ENCODE measurements at places on chromosomes 13 and 19. TPM values are rescaled to one million over a fixed set of nuclear protein-coding genes. Genes with fewer than 3 reads are reported as not detected.

The SRRM5 gene
- 0.28 TPM for total RNA-seq

The TMPRSS9 gene
- total RNA-seq = not detected

The STAP2 gene
- 32.3 TPM for total RNA-seq

The DUXA gene
- not detected for total RNA-seq

The ZNF837 gene
- 5.0 TPM for total RNA-seq

The PODNL1 gene
- 3.0 TPM for total RNA-seq

The TMEM59L gene
- total RNA-seq = 5.9 TPM

The GPR108 gene
- 113 TPM for total RNA-seq

The ATP1A3 gene
- total RNA-seq = not detected

The ELSPBP1 gene
- total RNA-seq = not detected

The PSG2 gene
- total RNA-seq = not detected

The AMER2 gene
- 0.06 TPM for total RNA-seq

GRCh38 chr13:111575719-111576118 lies 255.3 kb downstream of the TEX29 start:
- no peak for DNase-seq

DNA sequence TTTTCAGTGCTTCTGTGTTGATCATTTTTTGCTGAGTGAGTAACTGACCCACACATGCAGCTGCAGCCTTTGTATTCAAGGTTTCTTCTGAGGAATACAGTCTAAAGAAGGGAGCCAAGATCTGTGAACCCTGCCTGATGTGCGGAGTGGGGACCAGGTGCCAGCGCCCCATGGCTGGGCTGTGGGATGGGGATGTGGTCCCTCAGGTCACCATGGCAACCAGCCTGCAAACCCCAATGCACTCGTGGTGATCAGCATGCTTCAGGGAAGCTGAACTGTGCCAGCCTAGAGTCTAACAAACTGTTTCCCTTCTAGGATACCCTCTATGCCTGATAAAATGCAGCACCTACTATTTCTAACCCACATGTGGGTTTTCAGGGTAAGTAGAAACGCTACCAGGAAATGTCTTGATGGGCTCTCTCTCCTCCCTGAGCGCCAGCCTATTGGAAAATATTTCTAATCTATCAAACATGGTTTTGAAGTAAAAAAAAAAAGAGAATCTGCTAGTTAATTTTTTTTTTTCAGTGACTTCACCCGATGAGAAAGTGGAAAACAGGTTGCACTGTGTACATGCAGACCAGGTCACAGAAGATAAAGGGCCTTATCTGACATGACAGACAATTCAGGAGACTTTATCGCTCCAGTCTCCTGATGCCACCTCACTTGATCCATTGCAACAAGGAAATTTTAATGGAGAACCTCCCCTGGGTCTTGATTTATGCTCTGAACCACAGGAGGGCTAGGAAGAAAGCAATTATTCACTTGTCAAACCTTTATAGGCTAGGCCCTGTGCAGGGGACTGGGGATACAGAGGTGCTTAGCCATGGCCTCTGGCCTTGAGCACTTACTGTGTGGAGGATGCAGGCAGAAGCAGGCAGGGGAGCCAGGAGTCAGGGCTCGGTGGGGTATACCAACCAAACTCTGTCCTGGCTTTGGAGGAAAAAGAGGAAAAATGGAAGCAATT lies 51.1 kb downstream of the RASL11A start:
- DNase-seq = no peak

- no peak for DNase-seq
These were observed 65.7 kb downstream of the KLF12 start for GRCh38 chr13:74068471-74068870.

GRCh38 chr13:110000534-110001345 lies 214.4 kb upstream of the IRS2 start:
- no peak for DNase-seq

DNA sequence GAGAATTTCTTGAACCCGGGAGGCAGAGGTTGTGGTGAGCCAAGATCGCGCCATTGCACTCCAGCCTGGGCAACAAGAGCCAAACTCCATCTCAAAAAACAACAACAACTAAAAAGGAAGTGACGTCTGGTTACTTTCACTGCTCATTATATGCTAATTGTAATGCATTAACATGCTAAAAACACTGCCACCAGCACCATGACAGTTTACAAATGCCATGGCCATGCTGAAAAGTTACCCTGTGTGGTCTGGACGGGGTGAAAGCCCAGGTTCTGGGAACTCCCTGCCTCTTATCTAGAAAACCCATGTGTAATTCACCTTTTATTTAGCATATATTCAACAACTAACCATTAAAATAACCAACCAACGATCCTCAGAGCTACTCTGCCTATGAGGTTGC lies 28.1 kb downstream of the CPT1C start:
- no peak for DNase-seq

- no peak for DNase-seq
These were observed 2.9 kb upstream of the ARHGAP45 start for GRCh38 chr19:1063909-1064660.

GRCh38 chr19:6271721-6272410 lies 7.9 kb downstream of the MLLT1 start:
- peak; percentile 73 for DNase-seq

DNA sequence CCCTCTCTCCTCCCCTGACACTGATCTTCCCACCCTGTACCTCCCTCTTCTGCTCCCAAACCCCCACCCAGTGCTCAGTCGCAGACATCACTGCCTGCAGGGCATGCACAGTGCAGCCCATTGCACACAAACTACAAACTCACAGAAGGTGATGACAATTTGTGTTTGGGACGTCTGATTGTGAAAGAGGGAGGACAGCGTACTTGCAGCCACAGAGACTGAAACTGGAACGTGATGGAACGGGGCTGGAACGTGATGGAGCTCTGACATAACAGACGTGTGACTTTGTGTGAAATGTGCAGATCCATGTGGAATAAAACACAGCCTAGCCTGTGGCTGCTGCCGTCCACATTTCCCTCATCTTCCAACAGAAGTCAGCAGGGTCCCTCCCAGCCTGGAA lies 57.3 kb upstream of the CEACAM8 start:
- no peak for DNase-seq

GRCh38 chr19:41861116-41861768 lies 1.2 kb downstream of the RPS19 start:
- peak; percentile 46 for DNase-seq

DNA sequence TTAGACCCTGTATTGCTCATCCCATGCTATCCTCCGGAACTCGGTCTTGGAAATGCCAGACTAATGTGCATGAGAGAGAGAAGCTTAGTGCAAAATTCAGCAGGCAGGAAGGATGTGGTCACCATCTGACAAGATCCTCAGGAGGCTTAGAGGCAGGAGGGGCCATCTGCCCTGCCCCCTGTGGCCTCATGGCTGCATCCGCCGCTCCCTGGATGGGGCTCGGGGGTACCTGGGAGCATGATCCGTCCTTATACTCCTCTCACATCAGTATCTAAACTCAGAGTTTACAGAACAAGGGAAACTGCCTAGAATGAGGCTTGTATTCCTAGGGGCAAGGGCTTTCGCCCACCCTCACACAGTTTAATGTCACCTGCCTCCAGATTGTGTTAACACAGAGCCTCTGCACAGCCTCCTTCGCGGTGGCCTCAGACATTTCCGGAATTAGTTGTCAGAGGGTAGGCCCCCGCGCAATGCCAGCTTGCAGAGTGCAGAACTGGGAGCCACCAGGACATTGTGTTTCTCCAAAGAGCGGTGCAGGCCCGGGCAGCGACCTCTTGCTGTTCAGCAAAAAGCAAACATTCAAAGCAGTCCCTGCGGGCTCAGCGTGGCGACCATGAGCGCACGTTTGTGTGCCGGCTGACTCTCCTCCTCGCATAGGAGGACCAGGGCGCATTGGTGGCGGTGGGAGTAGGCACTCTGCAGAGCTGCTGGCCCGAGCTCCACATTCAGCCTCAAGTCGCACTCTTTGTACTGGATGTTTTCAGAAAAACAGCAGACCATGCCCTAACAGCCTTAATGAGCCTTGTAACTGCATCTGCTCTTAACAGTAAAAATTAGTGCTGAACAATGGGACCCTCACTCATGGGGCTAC lies 39.1 kb downstream of the GPR12 start:
- DNase-seq = no peak

- peak; percentile 98 for DNase-seq
These were observed 12.6 kb upstream of the ZNF414 start for GRCh38 chr19:8526345-8527091.

DNA sequence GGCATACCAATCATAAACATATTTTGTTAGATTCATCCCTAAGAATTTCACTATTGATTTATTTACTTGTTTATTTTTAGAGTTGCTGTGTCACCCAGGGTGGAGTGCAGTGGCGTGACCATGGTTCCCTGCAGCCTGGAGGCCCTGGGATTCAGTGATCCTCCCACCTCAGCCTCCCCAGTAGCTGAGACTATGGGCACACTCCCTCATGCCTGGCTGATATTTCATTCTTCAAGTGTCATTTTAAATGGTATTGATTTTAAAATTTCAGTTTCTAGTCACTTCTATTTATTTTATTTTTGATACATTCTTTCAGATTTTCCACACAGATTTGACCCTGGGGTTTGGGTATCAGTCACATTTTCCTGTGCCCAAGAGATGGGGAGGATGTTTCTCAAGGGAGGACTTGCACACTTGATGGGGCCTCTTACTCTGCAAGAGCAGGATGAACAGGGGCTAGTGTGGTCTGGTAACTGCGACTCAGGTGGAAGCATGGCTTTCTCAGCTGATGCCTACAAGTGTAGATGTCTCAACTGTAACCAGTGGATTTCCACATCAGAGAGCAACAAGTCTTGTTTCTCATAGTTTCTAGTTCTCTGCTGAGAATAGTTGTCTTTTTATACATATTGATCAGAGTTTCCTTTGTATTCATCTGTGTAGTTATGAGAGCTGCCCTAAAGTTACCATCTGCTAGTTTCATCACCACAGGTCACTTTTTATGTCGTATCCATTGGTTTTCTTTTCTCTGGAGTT lies 40.2 kb downstream of the CCNE1 start:
- DNase-seq = no peak

DNA sequence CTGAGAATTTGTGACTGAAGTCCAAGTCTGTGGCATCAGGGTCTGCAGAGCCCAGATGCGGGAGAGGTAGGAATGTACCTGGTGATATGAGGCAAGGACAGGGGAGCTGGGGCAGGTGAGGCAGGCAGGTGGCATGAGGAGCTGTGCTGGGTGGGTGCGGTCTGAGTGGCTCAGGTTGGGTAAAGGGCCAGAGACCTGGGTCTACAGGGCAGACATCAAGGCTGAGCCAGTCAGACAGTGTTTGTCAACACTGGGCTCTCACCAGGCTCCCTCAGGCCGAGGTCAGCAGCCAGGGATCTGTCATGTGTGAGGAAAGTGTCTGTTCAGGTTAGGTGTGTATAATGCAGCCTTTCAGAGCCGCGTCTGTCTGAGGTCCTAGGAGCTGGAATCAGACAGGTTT lies 18.6 kb downstream of the GPI start:
- no peak for DNase-seq

GRCh38 chr13:95337597-95337996 lies 36.3 kb upstream of the ABCC4 start:
- DNase-seq = no peak

- no peak for DNase-seq
These were observed 39.6 kb upstream of the FREM2 start for GRCh38 chr13:38647312-38647711.

DNA sequence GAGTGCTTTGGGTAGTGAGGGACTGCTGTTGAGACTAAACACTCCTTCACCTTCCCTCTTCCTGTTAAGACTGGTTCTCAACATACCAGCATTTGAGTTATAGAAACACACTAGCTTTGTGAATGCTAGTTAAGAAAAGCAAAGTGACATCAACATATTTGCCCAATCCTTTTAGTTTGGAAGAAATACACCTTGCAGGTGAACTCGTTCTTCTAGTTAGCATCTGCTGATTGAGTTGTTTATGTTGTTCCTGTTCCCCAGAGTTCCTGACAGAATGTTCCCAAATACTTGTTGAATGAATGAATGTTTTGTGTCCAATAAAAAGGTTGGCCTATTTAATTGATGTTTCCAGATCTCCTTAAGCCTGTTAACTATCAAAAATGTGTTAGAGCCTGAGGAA lies 7.1 kb downstream of the LMO7 start:
- no peak for DNase-seq
